SJSA1 (cell line): ENCODE measurements at places on chromosomes 2 and 18. TPM values are rescaled to one million over a fixed set of nuclear protein-coding genes. Genes with fewer than 3 reads are reported as not detected.

GRCh38 chr2:177888581-177888980, 184.0 kb downstream of the PDE11A start:
- no peak for DNase-seq

GRCh38 chr2:197993363-197993762, 189.0 kb downstream of the PLCL1 start:
- no peak for DNase-seq

DNA sequence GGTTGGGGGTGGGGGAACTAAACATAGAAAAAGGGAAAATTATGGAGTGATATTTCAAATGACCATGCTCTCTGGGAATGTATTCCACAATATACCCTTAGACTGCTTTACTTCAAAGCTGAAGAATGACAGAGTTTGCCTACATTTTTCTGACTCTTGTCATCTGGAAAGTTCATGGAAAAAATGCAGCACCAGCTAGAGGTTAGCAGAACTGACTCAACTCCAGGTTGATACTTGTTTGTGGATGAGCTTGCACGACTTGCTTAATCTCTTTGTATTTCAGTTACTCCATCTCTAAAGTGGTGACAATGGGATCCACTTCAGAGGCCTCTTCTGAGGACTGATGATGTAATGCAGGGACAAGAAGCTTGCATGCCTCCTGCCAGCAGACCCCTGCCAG, 824.0 kb upstream of the ID2 start:
- DNase-seq = no peak

Gene ITPRIPL1
- 0.50 and 0.55 TPM in 2 replicates for total RNA-seq

Gene TCF4
- total RNA-seq = 33.6 and 55.8 TPM in 2 replicates

Gene SULT6B1
- total RNA-seq = 0.63 TPM in 1 of 2 replicates, not detected in the other

- DNase-seq = no peak
These were observed 39.5 kb downstream of the VWC2L start for GRCh38 chr2:214450118-214450894.

Gene GALNT3
- 2.2 TPM in 1 of 2 replicates, not detected in the other for total RNA-seq

GRCh38 chr2:144648837-144649465, 129.0 kb upstream of the ZEB2 start:
- DNase-seq = no peak

Gene ANKRD29
- 0.34 TPM in 1 of 2 replicates, not detected in the other for total RNA-seq

GRCh38 chr2:17059458-17059857, 393.8 kb upstream of the CYRIA start:
- no peak for DNase-seq

DNA sequence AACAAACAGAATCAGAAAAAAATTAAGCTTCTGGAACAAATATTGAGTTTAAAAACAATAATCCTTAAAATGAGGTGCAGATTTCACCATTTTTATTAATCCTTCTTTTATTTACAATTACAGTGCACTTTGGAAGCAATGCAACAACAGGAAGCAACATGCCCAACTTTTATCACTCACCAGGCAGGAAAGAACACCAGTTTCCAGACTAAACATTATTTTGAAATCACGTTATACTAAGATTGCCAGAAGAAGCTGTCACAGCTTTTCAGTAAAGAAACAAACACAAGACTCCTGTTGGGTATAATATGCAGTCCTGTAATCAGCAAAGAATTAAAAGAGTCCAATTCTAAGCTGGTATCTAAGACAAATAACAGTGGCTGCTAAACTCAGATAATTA, 137.9 kb upstream of the ZC3H15 start:
- no peak for DNase-seq

Gene MYO5B
- total RNA-seq = 0.97 and 3.4 TPM in 2 replicates

- no peak for DNase-seq
These were observed 128.9 kb upstream of the OTOS start for GRCh38 chr2:240269380-240269779.

- DNase-seq = no peak
These were observed 440.1 kb upstream of the LINC00305 start for GRCh38 chr18:64589000-64589399.

DNA sequence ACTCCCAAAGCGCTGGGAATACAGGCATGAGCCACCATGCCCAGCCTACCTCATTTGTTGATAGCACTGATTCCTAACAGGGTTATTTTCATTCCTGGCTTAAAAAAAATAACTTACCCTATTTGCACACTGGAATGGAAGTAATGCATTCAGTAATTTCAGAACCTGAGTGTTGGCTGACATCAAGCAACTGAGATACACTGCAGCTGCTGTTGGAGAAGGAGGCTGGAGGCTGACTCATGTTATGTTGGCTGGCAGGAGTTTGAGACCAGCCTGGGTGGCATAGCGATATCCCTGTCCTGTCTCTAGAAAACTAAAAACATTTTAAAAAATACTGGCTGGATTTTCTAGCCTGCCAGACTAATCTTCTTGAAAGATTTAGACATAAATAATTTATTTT, 385.1 kb upstream of the MEX3C start:
- DNase-seq = no peak

- no peak for DNase-seq
These were observed 95.2 kb downstream of the TFCP2L1 start for GRCh38 chr2:121189661-121190381.

DNA sequence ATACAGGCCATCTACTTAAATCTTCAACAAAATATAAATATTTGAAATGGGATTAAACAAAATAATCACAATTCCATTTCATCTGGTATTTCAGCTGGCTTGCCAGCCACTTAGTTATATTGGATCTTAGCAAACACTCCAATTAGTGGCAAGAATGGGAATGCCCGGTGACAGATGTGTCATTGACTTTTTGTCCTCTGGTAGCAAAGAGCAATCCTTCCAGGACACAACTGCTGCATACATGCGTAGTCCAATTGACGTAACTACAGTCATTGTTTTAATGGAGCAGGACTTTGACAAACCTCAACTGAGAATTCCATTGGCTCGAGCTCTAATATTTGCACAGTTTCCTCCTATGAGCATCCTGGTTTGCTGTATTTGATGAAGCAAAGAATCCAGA, 69.9 kb downstream of the RNF152 start:
- DNase-seq = no peak

- DNase-seq = no peak
These were observed 18.5 kb downstream of the TRAK2 start for GRCh38 chr2:201432621-201433393.

DNA sequence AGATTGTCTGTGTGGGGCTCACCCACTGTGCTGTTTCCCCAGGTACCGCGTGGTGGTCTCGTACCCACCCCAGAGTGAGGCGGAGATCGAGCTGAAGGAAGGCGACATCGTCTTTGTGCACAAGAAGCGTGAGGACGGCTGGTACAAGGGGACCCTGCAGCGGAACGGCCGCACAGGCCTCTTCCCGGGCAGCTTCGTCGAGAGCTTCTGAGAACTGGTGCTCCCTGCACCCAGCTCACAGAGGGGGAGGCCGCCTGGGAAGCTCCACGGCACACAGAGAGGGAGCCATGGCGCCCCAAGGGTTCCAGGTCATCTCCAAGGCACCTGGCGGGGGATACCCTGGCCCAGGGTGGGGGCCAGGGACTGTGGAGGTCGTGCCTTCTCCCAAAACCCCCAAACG, 112.3 kb downstream of the SEPTIN10 start:
- no peak for DNase-seq

Gene UBXN2A
- 21.0 and 34.3 TPM in 2 replicates for total RNA-seq

Gene PIK3C3
- 41.5 and 51.0 TPM in 2 replicates for total RNA-seq

DNA sequence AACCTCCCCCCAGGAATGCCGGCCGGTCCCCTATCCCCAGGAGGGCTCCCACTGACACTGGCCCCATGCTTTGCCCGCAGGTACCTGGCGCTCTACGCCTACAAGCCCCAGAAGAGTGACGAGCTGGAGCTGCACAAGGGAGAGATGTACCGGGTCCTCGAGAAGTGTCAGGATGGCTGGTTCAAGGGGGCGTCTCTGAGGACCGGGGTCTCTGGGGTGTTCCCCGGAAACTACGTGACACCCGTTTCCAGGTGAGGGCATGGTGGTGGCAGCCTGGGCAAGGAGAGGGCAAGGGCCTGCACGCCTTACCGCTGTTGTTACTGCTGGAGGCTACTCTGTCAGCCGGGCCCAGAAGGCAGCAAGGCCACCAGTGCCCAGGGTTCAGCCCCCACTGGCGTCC, 181.3 kb downstream of the SEPTIN10 start:
- no peak for DNase-seq

- DNase-seq = peak; percentile 31
These were observed 26.1 kb upstream of the MMADHC start for GRCh38 chr2:149613704-149614103.

Gene CSRNP3
- total RNA-seq = not detected in 2 replicates

- DNase-seq = no peak
These were observed 41.9 kb upstream of the AAK1 start for GRCh38 chr2:69685321-69686048.

DNA sequence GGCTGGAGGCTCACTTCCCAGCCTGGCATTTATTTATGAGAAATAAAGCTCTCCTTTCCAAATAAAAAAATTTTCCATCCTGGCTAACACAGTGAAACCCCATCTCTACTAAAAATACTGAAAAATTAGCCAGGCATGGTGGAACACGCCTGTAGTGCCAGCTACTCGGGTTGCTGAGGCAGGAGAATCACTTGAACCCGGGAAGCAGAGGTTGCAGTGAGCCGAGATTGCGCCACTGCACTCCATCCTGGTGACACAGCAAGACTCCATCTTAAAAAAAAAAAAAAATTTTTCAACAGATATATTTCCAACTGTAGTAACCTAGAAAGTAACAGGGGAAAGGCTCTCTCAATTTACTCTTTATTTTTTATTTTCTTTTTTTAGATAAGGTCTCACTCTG, 6.1 kb upstream of the PCBP1 start:
- no peak for DNase-seq

DNA sequence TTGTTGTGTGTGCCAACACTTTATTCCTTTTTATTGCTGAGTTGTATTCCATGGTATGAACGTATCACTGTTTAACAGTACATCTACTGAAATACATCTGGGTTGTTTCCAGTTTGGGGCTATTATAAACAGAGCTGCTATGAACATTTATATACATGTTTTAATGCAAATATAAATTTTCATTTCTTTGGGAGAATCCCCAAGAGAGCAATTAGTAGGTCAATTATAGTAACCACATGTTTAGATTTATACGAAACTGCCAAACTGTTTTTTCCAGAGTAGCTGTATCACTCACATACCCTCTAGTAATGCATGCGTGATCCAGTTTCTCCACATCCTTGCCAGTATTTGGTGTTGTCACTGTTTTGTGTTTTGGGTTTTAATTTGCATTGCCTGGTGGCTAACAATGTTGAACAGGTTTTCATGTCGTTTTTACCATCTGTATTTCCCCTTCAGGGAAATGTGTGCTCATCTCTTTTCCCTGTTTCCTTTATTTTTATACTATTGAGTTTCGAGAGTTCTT, 81.0 kb downstream of the TMEM131 start:
- no peak for DNase-seq

DNA sequence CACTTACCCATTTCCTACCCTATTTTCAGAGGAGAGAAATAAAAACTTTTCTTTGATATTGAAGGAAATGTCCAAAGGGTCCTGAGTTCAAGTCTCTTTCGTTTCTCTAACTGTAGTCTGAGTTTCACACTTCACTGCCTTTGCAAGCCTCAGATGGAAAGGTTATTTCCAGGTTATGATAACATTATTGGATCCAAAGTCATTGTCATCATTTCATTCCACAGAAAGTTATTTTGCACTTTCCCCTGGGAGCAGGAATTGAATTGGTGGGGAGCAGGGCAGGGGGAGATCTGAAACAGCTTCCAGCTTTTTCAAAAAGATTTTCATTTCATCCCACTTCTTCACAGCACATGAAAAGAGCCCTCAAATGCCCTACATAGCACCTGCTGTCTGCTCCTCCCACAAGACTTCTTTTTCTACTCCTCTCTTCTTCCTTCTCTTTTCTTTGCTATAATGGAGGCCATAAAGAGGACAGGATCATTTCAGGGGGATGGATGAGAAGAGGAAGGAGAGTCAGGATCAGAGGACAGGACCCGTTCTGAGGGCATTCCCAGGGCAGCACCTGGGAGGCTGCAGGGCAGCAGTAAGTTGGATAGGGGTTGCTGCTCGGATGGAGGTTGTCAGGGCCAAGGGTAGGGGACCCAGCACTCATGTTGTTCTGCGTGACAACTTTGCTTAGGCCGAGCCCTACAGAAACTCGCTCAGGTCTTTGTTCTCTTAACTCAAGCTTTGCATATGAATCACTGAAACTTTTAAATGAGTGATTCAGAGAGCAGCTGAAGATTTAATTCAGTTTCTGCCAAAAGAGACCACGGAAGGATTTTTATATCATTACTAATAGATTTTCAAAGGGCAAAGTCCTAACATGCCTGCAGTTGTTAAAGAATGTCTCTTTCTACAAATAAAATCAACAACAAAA, 11.4 kb upstream of the GALNT5 start:
- peak; percentile 75 for DNase-seq

- no peak for DNase-seq
These were observed 235.5 kb downstream of the HDAC4 start for GRCh38 chr2:239165206-239165831.

GRCh38 chr18:29188760-29189159, 1011.8 kb upstream of the CDH2 start:
- no peak for DNase-seq

Gene FKBP1B
- total RNA-seq = 15.1 and 18.2 TPM in 2 replicates
